Adrenal gland (tissue), 19 donors: ENCODE measurements at places on chromosomes 12 and 14. TPM values are rescaled to one million over a fixed set of nuclear protein-coding genes. Genes with fewer than 3 reads are reported as not detected.
A peak's percentile ranks its signal among the peaks of the same experiment; 100 is the strongest.

- no peak for DNase-seq
These were observed 300.5 kb downstream of the PRKD1 start for GRCh38 chr14:29627137-29627536.

The REP15 gene
- polyA plus RNA-seq: 1.3 TPM

The KCNJ8 gene
- 9.4 TPM for polyA plus RNA-seq

The RTL1 gene
- polyA plus RNA-seq: 2.6 TPM

DNA sequence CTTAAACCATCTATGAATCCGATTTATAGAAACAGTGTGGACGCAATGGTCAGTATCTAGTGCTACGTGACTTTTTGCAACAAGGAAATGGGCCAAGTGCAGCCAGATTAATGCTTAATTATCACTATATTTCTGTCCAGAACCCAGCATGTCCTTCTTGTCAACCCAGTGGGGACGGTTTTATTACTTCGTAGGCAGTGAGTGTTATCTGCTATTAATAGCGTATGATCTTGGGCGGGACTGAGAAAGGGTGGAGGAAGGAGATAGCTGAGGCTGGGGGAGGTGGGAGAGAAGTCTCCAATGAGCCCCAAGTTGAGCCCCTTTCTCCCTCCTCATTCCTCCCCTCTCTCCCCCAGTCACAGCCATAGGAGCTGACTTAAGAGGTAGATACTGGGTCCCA, 59.7 kb upstream of the FAM222A start:
- no peak for DNase-seq

DNA sequence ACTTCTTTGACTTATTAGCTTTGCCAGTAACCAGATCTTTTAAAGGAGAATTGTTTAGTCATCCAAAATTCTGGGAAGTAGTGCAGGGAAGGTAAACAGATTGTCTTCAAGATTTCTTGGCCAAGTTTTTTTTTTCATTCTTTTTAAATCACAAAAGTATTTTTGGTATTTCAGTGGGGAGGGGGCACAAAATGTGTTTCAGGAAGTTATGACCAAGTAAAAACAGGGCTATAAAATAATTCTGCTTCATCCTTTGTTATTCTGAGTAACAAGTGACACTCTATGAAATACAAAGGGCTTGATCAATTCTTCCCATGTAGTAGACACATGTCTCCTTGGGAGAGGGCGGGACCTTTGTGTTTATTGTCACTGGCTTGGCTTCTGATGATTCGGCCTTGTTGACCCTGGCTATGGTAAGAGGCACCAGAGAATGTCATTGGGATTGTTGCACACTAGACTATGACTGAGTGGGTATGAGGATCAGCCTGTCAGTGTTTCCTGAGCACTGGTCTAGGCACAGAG, 55.4 kb downstream of the SUSD6 start:
- no peak for DNase-seq

GRCh38 chr12:94644141-94644979, 6.0 kb downstream of the TMCC3 start:
- peak; percentile 35 for DNase-seq

- no peak for DNase-seq
These were observed 4.8 kb downstream of the TMEM229B start for GRCh38 chr14:67483579-67484285.

The SYCP3 gene
- polyA plus RNA-seq: 0.37 TPM

The SLC17A8 gene
- not detected for polyA plus RNA-seq

- DNase-seq: no peak
These were observed 79.6 kb downstream of the EXOC5 start for GRCh38 chr14:57189070-57189469.

- DNase-seq: no peak
These were observed 6.6 kb upstream of the KLRD1 start for GRCh38 chr12:10301103-10301502.

GRCh38 chr12:82963956-82964355, 277.2 kb downstream of the TMTC2 start:
- no peak for DNase-seq

GRCh38 chr12:65171870-65172269, 2.5 kb downstream of the LEMD3 start:
- no peak for DNase-seq

DNA sequence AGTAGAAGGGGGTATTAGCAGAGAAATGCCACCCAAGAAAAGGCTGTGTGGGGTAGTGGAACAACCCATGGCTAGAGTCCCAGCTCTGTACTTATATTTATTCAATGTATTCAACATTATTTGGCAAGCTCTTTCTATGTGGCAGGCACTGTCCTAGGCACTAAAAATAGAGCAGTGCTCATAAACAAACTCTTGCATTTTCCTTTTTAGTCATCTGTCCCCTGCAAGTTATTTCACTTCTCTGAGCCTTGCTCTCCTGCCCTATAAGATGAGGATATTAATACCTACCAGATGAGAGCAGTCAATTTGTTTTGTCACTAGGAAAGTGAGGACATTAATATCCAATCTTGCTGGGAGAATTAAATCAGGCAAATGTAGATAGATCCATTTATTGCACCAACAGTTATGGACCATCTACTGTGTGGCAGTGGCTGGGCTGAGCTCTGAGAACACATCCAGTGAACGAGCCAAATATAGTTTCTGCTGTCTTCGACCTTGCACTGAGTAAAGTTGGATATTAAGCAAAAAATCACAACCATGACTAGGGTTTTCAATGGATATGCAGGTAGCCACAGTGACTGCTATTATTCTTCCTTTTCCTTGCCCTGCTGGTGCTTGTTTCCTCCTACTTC, 314.3 kb upstream of the TBX3 start:
- DNase-seq: peak; percentile 56

DNA sequence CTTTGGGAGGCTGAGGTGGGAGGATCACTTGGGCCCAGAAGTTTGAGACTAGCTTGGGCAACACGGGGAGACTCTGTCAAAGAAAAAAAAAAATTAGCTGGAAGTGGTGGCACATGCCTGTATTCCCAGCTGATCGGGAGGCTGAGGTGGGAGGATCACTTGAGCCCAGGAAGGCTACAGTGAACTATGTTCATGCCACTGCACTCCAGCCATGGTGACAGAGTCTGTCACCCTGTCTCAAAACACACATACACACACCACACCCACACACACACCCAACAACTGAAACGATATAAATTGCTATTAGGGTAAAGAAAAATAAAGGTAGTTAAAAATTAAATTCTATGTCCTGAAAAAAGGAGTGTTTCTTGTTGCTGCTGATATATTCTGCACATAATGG, 7.9 kb downstream of the PPP1R12A start:
- no peak for DNase-seq

The SERPINA12 gene
- not detected for polyA plus RNA-seq

DNA sequence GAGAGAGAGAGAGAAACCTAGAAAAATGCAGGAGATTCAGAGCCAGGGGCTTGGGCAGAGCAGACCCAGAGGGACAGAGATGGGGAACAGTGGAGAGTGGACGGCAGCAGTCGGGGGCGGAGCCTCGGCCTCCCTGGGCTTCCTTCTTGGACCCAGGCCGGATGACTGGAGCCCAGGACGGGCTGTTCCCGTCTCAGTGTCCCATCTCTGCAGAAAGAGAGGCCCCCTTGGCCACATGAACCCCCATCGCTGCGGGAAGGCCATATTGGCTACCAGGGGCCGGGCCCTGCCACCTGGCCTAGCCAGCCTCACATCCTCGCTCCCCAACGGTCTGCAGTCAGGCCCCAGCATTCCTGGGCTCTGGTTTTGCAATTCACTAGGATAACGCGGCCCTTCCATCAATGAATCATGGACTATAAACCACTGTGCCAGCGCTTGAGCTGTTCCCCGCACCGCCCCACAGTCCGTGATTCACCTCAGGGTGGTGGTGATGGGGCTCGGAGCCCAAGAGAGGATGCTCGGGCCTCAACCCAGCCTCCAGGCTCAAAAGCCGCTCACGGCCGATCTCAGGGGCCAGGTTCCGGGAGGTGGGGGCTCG, 116.5 kb downstream of the RFLNA start:
- DNase-seq: peak; percentile 89

GRCh38 chr14:64391986-64392385, 3.8 kb downstream of the MTHFD1 start:
- no peak for DNase-seq

- no peak for DNase-seq
These were observed 134.1 kb upstream of the SSTR1 start for GRCh38 chr14:38073641-38074040.

DNA sequence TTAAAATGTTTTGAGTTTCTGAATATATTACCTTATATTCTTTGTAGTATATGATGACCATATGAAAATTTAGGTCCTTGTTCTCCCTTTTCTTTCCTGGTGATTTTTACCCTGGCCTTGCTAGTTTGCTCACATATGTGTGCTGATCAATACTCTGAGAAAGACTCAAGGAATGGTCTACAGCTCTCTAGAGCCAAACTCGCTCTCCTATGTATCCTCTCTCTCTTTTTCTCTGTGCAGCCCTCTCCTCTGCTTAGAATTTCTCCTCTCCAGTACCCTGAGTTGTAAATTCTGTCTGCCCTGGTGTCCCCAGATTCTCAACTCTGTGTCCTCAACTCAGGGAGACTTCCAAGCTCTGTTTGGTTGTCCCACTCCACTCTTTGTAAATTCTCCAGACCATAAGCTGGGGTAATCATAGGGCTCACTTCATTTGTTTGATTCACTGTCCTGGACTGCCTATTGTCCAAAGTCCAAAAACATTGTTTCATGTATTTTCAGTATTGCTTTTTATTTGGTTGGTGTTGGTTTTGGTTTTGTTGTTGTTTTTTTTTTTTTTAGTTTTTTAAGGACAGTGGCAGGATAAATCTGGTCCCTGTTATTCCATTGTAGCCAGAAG, 41.0 kb downstream of the FOXA1 start:
- no peak for DNase-seq

DNA sequence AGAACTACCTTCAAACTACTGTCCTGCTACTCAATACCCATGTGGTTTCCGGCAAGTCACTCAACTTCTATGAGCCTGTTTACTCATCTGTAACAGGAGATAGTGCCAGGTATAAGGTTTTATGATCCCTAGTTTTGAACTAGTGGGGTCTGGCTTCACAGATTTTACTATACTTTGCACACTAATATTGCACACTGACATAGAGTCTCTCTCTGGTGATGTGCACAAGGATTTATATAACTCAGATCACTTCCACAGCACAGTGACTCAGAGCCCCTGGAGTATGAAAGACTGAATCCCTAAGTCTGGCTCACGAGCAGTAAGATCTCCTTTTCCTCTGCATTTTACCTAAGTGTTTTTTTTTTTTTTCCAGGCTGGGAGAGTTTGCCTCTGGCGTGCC, 69.7 kb upstream of the SLC38A2 start:
- DNase-seq: peak; percentile 18

The DIO3 gene
- 0.88 TPM for polyA plus RNA-seq

DNA sequence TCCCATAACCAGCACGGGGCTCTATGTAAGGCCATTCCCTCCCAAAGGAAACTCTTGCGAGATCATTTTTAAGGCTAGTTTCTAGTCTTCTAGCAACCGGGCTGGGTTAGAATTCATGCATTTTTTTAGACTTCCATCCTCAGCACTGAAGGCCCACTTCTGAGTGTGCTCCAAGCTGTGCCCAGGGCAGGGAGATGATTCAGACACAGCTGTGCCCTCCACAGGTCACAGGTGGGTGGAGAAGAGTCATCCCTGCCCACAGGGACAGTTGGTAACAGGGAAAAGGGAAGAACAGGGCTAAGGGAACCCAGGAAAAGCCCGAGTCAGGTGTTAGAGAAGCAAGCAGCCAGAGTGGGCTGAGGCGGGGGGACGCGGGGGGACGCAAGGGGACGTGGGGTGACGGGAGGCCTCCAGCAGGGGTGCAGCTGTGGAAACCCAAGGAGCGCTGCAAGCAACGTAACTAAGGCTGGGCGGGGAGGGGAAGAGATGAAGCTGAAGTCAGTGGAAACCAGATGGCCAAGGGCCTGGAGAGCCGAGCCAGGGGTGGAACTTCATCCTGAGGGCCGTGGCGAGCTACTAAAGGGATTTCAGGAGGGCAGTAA, 27.2 kb upstream of the PPP2R5C start:
- no peak for DNase-seq
